Uterine smooth muscle cell (primary cell): ENCODE measurements at places on chromosomes 2 and 18. TPM values are rescaled to one million over a fixed set of nuclear protein-coding genes. Genes with fewer than 3 reads are reported as not detected.

Gene ARHGAP25
- 1.1 and 3.7 TPM in 2 replicates for total RNA-seq

Gene RPRM
- under 0.01 and 0.22 TPM in 2 replicates for total RNA-seq

Gene ZNF514
- total RNA-seq: 14.8 and 16.0 TPM in 2 replicates

Gene NOL4
- total RNA-seq: not detected in 2 replicates

Gene LCT
- total RNA-seq: under 0.01 TPM in 2 replicates

Gene SLC38A11
- 0.22 and 1.5 TPM in 2 replicates for total RNA-seq

Gene MAPRE2
- 12.2 and 13.9 TPM in 2 replicates for total RNA-seq

Gene CFAP65
- not detected in 2 replicates for total RNA-seq

Gene RETREG2
- total RNA-seq: 75.1 and 77.5 TPM in 2 replicates

Gene MC5R
- total RNA-seq: not detected in 2 replicates

Gene SERPINB5
- total RNA-seq: not detected in 2 replicates

Gene SLC4A3
- total RNA-seq: 4.3 and 9.5 TPM in 2 replicates

Gene G6PC2
- not detected in 2 replicates for total RNA-seq

Gene MDH1B
- total RNA-seq: 0.44 and 1.6 TPM in 2 replicates

Gene DTNA
- total RNA-seq: 12.5 and 17.2 TPM in 2 replicates

Gene PROM2
- 0.11 and 0.25 TPM in 2 replicates for total RNA-seq

Gene ELOA2
- not detected in 2 replicates for total RNA-seq

Gene AGPS
- total RNA-seq: 32.3 and 44.1 TPM in 2 replicates

Gene MALL
- 18.1 and 59.2 TPM in 2 replicates for total RNA-seq

Gene CIDEA
- 5.2 and 12.1 TPM in 2 replicates for total RNA-seq

Gene STPG4
- 0.12 and 0.44 TPM in 2 replicates for total RNA-seq

Gene MOGAT1
- total RNA-seq: not detected in 2 replicates

Gene RASGRP3
- 0.62 and 2.9 TPM in 2 replicates for total RNA-seq

Gene MC4R
- not detected in 2 replicates for total RNA-seq

Gene YES1
- 107 and 154 TPM in 2 replicates for total RNA-seq

Gene KCTD1
- 7.4 and 11.2 TPM in 2 replicates for total RNA-seq

Gene SLC9A4
- not detected in 2 replicates for total RNA-seq

Gene MARCHF4
- total RNA-seq: 2.4 and 3.1 TPM in 2 replicates

Gene TTR
- total RNA-seq: not detected in 2 replicates

Gene STK36
- 24.9 and 37.0 TPM in 2 replicates for total RNA-seq

Gene FOXI3
- total RNA-seq: not detected in 2 replicates

Gene CETN1
- not detected in 2 replicates for total RNA-seq

Gene REG1B
- total RNA-seq: not detected in 2 replicates

Gene TEX44
- not detected in 2 replicates for total RNA-seq

Gene CNGA3
- total RNA-seq: not detected in 2 replicates

Gene DPYSL5
- total RNA-seq: not detected in 2 replicates

Gene SCN2A
- 4.1 and 6.4 TPM in 2 replicates for total RNA-seq

Gene METAP1D
- 6.6 and 8.6 TPM in 2 replicates for total RNA-seq

Gene YPEL5
- 69.7 and 140 TPM in 2 replicates for total RNA-seq

Gene PTPRN
- 9.0 and 58.1 TPM in 2 replicates for total RNA-seq

Gene AQP12B
- not detected in 2 replicates for total RNA-seq

Gene KANSL1L
- 15.5 and 23.4 TPM in 2 replicates for total RNA-seq

Gene SCN1A
- 0.11 and 0.75 TPM in 2 replicates for total RNA-seq

Gene VIT
- total RNA-seq: 0.37 and 1.5 TPM in 2 replicates

Gene MYOM1
- total RNA-seq: 0.22 and 0.62 TPM in 2 replicates
